ENCODE measurements at places on chromosomes 12 and 14.
A peak's percentile ranks its signal among the peaks of the same experiment; 100 is the strongest.

- no peak for DNase-seq
Observed at GRCh38 chr12:3252450-3252891, 175.3 kb downstream of the TSPAN9 start.

DNA sequence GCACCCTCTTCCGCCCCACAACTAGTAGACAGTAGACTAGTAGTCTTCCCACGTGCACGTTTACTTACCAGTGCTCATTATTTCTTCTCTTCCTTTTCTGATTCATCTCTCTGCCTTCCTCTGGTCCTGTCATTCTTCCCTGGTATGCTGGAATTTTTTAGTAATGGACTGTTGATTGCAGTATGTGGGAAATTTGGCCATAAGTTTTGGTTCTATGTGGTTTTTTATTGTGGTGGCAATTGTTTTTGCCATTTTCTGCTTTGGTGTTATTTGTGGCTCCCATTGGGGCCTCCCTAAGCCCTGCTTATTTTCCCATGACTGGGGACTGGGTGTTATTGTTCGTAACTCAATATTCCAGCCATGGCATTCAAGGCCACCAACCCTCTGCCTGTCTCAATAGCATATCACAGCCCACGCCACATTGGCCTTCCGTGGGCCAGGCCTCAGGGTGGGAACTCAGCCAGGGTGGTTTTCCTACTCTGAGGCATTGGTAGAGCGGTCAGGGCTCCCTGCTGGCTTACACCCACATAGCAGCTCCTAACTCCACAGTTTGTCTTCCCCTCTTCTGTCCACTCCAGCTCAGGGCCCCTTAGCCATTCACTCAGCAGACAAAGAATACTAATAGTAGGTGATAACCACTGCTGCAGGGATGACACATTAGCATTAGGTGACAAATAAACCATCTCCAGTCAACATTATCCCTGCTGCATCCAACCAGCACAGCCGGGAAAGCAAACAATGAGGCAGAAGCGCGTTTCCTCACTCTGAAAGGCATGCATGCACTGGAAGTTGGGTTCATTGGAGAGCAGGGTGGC lies 321.5 kb downstream of the CACNA1C start:
- no peak for DNase-seq

GRCh38 chr12:53383258-53383657 lies 3.3 kb downstream of the SP1 start:
- DNase-seq = no peak

GRCh38 chr14:75770635-75771034 lies 109.6 kb downstream of the TTLL5 start:
- no peak for DNase-seq

GRCh38 chr12:12837813-12838153 lies 24.6 kb downstream of the DDX47 start:
- DNase-seq = no peak

- DNase-seq = no peak
Observed at GRCh38 chr12:48182631-48183030, 813 bp upstream of the CCDC184 start.

DNA sequence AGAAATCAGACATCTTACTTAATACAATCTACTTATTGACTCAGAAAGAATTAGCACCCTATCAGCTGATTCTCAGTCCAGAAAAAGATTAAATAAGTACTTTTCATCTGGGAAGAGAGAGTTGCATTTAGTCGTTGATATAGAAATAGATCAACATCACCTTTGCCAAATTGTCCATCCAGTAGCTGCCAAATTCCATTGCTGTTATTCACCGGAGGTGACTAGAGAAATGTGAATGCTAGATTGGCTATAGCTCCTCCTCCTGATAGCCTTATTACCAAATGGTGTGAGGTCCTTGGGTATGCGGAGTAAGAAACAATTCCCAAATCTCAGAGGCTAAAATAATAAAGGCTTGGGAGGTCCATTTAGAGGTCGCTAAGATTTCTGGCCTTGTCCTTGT lies 723.3 kb upstream of the FLRT2 start:
- DNase-seq = no peak

GRCh38 chr12:49740930-49741881 lies at the start of gene TMBIM6:
Gene TMBIM6 (plus strand): TSS chr12:49741557. CDS start chr12:49752494, 10,937 bp downstream.
- peak; percentile 99 for DNase-seq

DNA sequence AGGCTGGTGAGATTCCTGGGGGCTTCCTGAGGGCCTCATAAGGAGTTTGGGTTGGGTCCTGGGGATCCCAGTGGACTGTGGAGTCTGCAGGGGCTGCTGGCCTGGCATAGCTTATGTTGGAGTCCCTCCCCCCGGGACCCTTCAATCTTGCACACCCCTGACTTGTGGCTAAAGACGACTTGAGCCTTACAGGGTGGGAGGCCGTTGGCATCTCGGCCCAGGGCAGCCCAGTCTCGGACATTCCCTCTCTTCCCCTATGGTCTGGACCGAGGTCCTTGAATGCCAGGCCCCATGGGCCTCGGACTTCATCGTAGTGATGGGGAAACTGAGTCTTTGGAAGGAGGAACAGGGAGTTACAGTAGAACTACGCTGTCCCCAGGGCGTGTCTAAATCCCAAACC lies 12.5 kb downstream of the RTL1 start:
- DNase-seq = no peak

GRCh38 chr12:51047655-51048540 lies at the start of gene LETMD1:
Gene LETMD1 (plus strand): TSS chr12:51048327. CDS start chr12:51048357, 30 bp downstream.
- peak; percentile 91 for DNase-seq

- DNase-seq = no peak
Observed at GRCh38 chr12:57834086-57834876, 12.2 kb downstream of the CTDSP2 start.
